Posterior vena cava (tissue), 2 donors: ENCODE measurements at places on chromosomes 12 and 14. TPM values are rescaled to one million over a fixed set of nuclear protein-coding genes. Genes with fewer than 3 reads are reported as not detected.

Gene COQ6
- total RNA-seq, result 13.8 TPM

Gene HELB
- 2.6 TPM for total RNA-seq

GRCh38 chr14:89114109-89114508, 289.7 kb downstream of the TTC8 start:
- DNase-seq, result no peak

DNA sequence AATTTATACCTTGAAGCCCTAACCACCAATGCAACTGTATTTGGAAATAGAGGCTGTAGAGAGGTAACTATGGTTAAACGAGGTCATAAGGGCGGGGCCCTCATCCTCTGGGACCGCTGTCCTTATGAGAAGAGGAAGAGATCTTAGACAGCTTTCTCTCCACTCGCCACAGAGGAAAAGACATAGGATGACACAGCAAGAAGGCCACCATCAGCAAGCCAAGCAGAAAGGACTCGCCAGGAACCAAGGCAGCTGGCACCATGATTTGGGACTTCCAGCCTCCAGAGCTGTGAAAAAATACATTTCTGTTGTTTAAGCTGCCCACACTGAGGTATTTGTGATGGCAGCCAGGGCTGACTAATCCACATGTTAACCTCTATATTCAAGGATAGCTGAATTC, 30.4 kb upstream of the BCAT1 start:
- no peak for DNase-seq

DNA sequence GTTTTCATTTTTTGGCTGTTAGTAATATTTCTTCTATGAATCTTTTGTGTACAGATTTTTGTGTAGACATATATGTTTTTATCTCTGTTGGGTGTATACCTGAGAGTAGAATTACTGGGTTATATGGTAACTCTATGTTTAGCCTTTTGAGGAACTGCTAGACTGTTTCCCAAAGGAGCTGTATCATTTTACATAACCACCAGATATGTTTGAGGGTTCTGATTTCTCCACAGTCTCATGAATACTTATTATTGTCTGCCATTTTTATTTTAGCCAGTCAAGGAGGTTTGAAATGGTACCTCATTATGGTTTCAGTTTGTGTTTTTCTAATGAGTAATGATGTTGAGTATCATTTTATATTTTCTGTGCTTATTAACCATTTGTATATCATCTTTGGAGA, 1.9 kb downstream of the PCNX4 start:
- DNase-seq, result no peak
